Activated T-cell treated with anti-CD3 and anti-CD28 coated beads, Interleukin-2, amount 50 U/mL, for 24 hours (primary cell): ENCODE measurements at places on chromosomes 1 and 21.
A peak's percentile ranks its signal among the peaks of the same experiment; 100 is the strongest.

GRCh38 chr1:51463561-51463960 is 55.5 kb downstream of the EPS15 start:
- no peaks in the 10 kb centered on the region for H3K27me3 ChIP-seq
- H3K36me3 ChIP-seq: peaks cover 70% of the 10 kb centered on the region
- no peaks in the 10 kb centered on the region for H3K4me1 ChIP-seq
- DNase-seq: no peak
- no peak overlapping the region for H3K4me3 ChIP-seq

DNA sequence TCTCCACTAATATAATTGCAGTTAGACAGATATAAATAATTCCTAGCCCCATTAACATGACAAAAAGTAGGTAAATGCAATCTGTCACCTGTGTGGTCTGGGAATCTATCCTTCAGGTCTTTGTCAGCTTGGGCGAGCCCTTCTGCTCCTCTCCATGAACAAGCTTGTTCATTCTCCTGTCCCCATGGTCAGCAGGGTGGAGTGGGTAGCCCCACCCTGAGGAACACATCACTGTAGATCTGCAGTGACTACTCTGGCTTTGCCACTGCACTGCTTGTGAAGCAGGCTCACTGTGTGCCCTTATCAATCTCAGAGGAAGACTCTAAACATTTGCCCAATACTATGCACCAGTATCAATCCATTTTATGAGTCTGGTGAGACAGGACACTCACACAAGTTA is 279.0 kb downstream of the MATN1 start:
- H3K27me3 ChIP-seq: no peaks in the 10 kb centered on the region
- H3K36me3 ChIP-seq: no peaks in the 10 kb centered on the region
- H3K4me3 ChIP-seq: no peak overlapping the region
- H3K27ac ChIP-seq: no peak overlapping the region

GRCh38 chr1:194347200-194347599 is 1160.8 kb upstream of the B3GALT2 start:
- H3K36me3 ChIP-seq: no peaks in the 10 kb centered on the region
- no peak overlapping the region for H3K4me3 ChIP-seq
- no peak overlapping the region for H3K27ac ChIP-seq

- H3K4me1 ChIP-seq: no peaks in the 10 kb centered on the region
- H3K4me3 ChIP-seq: no peak overlapping the region
- H3K27me3 ChIP-seq: no peaks in the 10 kb centered on the region
- DNase-seq: no peak
Measured at GRCh38 chr21:27795418-27795817, 828.5 kb upstream of the ADAMTS5 start.

GRCh38 chr21:8988696-8989095 is 1532.7 kb upstream of the TPTE start:
- no peaks in the 10 kb centered on the region for H3K4me1 ChIP-seq
- no peaks in the 10 kb centered on the region for H3K36me3 ChIP-seq
- no peak for DNase-seq
- H3K27me3 ChIP-seq: peaks cover 41% of the 10 kb centered on the region
- no peak overlapping the region for H3K4me3 ChIP-seq
- H3K27ac ChIP-seq: peak overlapping the region; percentile 0

GRCh38 chr1:202710070-202711045 is at the start of gene SYT2:
TSS of gene SYT2 (minus strand) at chr1:202710454. CDS start at chr1:202605772, 104,682 bp downstream.
- no peak within 1 kb of the TSS for H3K4me3 ChIP-seq
- H3K27me3 ChIP-seq: peaks cover 73% of the 10 kb centered on the region
- no peaks in the 10 kb centered on the region for H3K36me3 ChIP-seq

DNA sequence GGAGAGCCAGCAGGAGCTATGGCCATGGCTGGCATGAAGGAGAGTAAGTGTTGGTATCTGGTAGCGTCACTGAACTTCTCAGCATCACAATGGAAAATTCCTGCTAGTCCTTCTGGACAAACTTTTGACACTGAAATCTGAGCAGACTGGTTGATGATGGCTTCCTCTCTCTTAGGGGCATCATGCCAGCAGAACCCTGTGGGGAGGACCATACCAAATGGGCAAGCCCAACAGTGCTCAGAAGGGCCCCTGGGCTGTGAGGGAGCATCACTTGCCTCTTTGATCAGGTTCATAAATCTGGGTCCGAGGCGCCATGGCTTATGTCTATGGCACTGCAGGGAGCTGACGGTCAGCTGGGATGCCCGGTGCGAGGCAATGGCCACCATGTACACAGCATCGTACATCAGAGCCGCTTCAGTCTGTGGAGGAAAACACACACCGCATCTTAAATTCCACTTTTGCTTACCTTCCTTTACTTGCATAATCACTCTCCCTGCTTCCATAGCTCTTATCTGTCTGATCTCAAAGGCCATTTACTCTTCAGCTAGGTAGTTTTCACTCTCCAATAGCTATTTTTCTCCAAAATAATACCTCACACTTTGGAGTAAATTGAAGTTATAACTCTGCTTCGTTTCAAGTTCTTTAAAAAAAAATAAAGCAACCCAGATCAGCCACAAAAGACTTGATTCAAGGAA is 297.1 kb downstream of the GRIK1 start:
- peaks cover 4% of the 10 kb centered on the region for H3K4me1 ChIP-seq
- no peak overlapping the region for H3K4me3 ChIP-seq
- no peak overlapping the region for H3K27ac ChIP-seq
- no peaks in the 10 kb centered on the region for H3K36me3 ChIP-seq
- no peak for DNase-seq
- no peaks in the 10 kb centered on the region for H3K27me3 ChIP-seq

GRCh38 chr21:45228171-45228641 is 59.5 kb downstream of the POFUT2 start:
- H3K27me3 ChIP-seq: peaks cover 11% of the 10 kb centered on the region
- peaks cover 43% of the 10 kb centered on the region for H3K4me1 ChIP-seq
- H3K4me3 ChIP-seq: no peak overlapping the region
- DNase-seq: peak; percentile 74

DNA sequence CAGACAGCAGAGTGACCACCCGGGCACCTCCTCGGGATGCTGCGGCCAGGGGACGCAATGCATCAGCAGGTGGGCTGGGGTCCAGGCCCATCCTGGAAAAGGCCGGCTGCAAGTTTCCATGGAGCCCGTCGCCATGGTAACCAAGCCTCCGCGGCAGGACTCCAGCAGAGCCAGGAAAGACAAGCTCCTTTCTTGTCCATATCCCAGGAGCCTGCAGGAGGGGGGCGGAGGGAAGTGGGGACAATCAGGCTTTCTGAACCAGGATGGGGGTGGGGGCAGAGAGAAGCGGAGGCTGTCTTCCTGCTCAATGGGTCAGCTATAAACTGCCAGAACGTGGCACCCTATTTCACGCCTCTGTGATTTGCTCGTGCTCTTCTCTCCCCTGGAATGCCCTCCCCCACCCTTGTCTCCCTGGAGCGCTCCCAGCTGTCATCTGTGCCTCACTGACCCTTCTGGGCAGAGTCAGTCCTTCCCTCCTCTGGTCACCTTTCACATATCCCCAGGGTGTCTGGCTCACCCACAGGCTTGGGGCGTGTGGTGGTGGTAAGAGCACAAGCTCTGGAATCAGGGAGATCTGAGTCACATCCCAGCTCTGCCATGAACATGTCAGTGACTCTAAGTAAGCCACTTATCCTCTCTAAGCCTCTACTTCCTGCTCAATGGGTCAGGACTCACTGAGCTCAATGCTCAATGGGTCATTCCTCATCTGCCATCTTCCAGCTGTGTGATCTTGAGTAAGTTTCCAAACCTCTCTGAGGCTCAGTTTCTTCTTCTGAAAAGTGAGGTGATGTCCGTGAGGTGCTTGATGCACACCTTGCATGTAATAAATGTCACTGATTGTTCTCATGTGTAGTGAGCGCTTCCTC is 58.9 kb upstream of the LAPTM5 start:
- H3K36me3 ChIP-seq: no peaks in the 10 kb centered on the region
- no peak for DNase-seq
- peaks cover 22% of the 10 kb centered on the region for H3K27me3 ChIP-seq
- no peak overlapping the region for H3K27ac ChIP-seq
- no peaks in the 10 kb centered on the region for H3K4me1 ChIP-seq

DNA sequence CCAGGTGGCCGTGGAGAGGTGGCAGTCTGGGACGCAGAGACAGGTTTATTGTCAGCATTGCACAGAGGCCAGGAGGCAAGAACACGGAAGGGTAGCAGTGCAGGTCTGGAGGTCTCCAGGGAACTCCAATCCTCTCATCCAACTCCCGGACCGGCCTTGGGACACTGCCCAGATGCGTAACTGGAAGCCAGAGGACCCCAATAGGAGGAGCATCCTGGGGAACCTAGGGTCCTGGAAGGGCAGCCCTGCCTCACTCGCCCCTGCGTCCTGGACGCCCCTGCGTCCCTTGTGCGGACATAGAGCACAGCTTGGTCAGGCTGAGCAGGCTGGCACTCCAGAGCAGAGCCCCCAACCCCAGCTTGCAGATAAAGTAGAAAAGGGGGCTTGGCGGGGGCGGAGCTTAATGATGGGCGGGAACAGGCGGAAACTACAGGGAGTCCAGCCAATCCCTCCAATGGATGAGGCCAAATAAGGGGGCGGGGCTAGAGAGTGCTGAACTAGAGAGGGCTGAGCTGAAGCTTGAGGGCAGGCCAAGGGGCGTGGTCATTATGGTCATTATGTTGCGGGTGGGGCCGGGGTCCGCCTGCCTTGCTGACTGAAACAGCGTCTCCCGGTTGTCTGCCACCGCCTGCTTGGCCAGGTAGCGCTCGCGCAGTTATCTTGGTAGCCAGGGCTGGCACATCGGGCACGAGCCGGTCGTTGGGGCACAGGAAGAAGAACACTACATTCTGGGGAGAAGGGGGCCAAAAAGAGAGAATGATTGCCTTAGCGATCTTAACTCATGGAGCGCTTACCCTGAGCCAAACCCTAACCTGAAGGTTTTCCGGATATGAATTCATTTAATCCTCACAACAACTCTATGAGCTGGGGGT is 3.7 kb upstream of the ARHGEF19 start:
- H3K27me3 ChIP-seq: peaks cover 2% of the 10 kb centered on the region
- no peaks in the 10 kb centered on the region for H3K36me3 ChIP-seq
- peak; percentile 70 for DNase-seq
- peaks cover 19% of the 10 kb centered on the region for H3K4me1 ChIP-seq

DNA sequence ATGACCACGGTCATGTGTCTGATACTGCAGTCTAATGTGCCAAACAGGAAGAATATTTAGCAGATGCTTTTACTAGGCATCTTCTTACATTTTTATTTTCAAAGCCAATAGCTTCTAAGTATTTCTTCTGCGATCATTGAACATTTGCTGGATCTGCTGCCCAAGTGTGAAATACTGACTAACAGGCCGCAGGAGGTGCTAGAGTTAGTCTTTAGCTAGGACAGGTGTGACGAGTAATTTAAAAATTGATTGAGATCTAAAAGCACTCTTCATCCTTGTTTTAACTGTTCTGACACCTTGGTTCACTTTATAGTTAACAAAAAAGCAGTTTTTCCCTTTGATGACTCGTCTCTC is 748 bp upstream of the FAM78B start:
- DNase-seq: no peak
- H3K27me3 ChIP-seq: peaks cover 55% of the 10 kb centered on the region
- H3K4me1 ChIP-seq: peaks cover 34% of the 10 kb centered on the region
- no peaks in the 10 kb centered on the region for H3K36me3 ChIP-seq
- H3K4me3 ChIP-seq: peak overlapping the region; percentile 70
- H3K27ac ChIP-seq: peak overlapping the region; percentile 23

DNA sequence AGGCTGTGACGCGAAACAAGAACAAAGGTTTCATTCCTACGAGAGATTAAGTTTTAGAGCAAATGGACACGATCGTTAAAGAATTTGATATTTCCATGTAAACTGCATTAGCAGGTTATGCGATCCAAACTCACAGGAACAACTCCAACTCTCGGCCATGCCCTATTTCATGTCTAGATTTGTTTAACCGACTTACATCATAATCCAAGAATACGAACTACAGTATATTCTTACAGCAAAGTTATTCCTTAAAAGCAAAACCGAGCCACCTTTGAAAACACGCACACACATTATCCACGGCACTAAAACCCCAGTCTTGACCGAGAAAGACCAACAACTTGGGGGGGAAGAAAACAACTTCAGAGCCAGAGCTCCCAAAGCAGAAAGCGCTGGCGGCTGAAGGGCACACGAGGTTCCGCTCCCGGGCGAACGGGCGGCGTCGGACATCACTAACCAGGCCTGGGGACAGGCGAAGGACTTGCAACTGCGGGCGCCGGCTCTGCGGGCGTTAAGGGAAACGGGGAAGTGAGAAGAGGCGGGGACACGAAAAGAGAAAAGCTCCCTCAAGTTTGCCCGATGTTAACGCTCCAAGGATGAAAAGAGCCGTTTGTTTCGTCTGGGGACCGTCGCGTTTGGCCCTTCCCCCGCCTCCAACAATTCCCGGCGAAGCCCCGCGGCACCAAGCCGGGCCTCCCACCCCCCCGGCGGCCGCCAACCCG is 690 bp downstream of the B3GALNT2 start:
- peaks cover 39% of the 10 kb centered on the region for H3K4me1 ChIP-seq
- H3K27ac ChIP-seq: peak overlapping the region; percentile 91
- DNase-seq: no peak
- no peaks in the 10 kb centered on the region for H3K27me3 ChIP-seq
- H3K36me3 ChIP-seq: peaks cover 14% of the 10 kb centered on the region
- peak overlapping the region; percentile 91 for H3K4me3 ChIP-seq

- H3K4me3 ChIP-seq: no peak overlapping the region
- no peak overlapping the region for H3K27ac ChIP-seq
Measured at GRCh38 chr1:10596780-10597179, 122.0 kb downstream of the PEX14 start.

GRCh38 chr1:156931211-156931952 is 10.9 kb downstream of the LRRC71 start:
- H3K4me3 ChIP-seq: no peak overlapping the region
- peaks cover 14% of the 10 kb centered on the region for H3K4me1 ChIP-seq
- H3K27ac ChIP-seq: no peak overlapping the region

- no peaks in the 10 kb centered on the region for H3K36me3 ChIP-seq
- no peaks in the 10 kb centered on the region for H3K4me1 ChIP-seq
- H3K27me3 ChIP-seq: peaks cover 8% of the 10 kb centered on the region
- H3K4me3 ChIP-seq: no peak overlapping the region
- no peak for DNase-seq
Measured at GRCh38 chr1:11539850-11540772, 61.2 kb downstream of the DISP3 start.

DNA sequence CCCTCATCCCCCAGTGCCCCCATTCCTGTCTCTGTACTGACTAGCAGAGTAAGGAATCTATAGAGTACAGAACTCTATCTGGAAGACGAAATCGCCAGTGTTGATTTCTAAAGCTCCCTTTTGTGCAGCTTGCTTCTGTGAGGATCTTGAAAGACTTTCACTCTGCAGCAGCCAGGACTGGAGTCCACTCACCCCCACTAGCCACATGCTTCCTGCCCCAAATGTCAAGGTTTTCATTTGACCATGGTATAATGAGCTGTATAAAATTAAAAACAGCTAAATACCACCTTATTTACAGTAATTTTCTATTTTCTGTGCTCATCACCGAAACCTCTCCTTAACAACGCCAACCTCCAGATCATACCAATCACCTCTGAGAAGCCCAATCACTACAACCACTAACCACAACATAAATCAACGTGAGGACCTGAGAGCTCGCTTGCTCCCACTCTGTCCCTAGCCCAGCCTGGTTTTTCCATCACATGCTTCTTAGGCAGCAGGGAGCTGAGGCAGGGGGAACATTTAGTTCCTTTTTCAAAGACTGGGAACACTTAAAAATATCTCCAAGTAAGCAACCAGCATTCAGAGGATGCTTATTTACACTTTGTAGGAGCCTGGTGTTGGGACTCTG is 56.1 kb upstream of the IRF2BP2 start:
- H3K27me3 ChIP-seq: no peaks in the 10 kb centered on the region
- peaks cover 7% of the 10 kb centered on the region for H3K4me1 ChIP-seq
- no peaks in the 10 kb centered on the region for H3K36me3 ChIP-seq

GRCh38 chr1:231985296-231986023 is 358.9 kb downstream of the DISC1 start:
- DNase-seq: no peak
- no peak overlapping the region for H3K27ac ChIP-seq
- H3K4me1 ChIP-seq: peaks cover 4% of the 10 kb centered on the region
